ENCODE measurements at places on chromosomes 12 and 14.
A peak's percentile ranks its signal among the peaks of the same experiment; 100 is the strongest.

DNA sequence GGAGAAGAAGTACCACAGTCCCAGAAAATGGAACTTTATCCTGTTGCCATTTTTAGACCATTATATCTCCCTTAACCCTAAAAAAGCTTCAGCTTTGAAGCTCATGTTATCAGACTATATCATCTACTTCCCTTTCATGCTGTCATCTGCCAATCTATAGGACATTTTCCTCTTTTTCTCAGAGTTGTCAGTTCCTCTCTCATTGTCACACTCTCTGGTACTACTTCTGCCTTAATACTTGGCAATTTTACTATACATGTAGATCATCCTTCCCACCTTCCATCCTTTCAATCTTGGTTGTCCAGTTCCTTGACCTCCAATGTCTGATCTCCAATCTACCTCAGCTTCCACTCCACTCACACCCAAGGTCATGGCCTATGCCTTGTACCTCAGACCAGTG lies 57.4 kb downstream of the SLC15A5 start:
- DNase-seq, result no peak

- DNase-seq, result no peak
These were observed 65.4 kb downstream of the ERC1 start for GRCh38 chr12:1056390-1056789.

DNA sequence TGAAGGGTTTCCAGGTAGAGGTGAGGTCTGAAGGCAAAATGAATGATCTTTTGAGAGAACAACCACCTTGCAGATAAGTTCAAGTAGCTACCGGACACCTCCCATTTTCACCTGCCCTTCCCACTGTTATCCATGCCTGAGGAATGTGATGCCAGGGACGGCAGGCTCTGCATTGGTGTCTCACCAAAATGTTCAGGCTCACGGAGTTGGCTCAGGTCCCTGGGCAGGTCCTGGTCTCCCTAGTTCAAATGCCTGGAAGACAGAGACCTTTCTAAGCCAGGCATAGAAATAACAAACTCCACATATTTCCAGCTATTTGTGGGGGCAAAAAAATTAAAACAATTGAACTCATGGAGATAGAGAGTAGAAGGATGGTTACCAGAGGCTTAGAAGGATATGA lies 36.0 kb downstream of the TMEM63C start:
- no peak for DNase-seq

- no peak for DNase-seq
These were observed 8.5 kb upstream of the PTPRR start for GRCh38 chr12:70929029-70929428.

DNA sequence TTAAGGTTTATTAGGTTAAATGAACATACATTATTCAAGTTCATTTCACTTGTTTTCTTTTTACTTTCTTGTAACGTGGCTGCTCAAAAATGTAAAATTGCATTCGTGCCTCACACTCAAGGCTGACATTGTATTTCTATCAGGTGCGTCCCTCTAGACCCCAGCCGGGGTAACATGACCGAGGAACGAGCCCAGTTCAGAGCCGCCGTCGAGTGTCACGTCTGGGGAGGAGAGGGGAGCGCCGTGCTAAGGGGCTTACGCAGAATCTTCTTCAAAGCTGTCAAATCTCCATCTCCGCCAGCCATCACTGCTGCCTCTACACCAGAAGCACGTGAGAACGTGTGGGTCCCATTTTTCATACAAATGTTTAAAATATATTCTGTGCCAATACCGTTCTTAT lies 170.6 kb downstream of the RIMBP2 start:
- DNase-seq, result no peak

- DNase-seq, result no peak
These were observed at the start of gene TCL1B for GRCh38 chr14:95685978-95686922. Gene TCL1B, plus strand, starts transcription at chr14:95686426. Its CDS starts 42 bp downstream, at chr14:95686468.

- no peak for DNase-seq
These were observed 23.3 kb upstream of the EEA1 start for GRCh38 chr12:92952394-92952793.

DNA sequence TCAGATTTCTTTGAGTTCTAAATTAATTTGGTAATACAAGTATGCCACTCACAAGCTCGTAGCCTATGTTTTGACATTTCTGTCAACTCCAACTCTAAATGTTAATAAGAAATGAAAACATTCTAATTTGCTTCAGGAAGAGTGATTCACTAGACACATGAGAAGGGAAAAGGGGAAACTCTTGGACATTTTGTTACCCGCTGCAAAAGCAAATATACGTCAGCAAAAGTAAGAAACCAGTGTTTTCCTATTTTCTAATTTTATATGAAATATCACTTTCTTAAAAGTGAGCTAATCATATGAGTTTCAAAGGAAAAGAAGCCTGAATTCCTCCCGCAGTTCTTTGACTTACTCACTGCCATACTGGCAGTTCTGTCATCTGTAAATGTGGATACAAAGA lies 162.3 kb downstream of the GRIP1 start:
- no peak for DNase-seq

DNA sequence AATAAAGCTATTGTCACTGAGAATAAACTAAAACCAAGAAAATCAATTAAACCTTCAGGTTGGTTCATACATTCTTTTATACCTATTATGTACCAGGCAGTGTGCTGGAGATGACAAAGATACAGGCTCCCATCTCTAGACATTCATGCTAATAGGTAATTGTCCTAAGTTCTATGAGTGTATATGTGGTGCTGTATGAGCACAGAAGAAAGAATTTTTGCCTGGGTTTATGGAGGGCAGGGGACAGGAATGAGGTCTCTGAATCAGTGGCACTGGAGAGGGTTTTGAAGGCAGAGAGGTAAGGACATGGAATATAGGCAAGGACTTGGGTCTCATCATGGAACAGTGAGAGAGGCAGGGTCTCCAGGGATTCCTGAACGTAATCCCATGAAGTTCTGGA lies 38.7 kb downstream of the MAP1LC3B2 start:
- DNase-seq, result no peak

- no peak for DNase-seq
These were observed 18.0 kb downstream of the ACIN1 start for GRCh38 chr14:23076785-23077408.

- DNase-seq, result no peak
These were observed 374 bp downstream of the CYP46A1 start for GRCh38 chr14:99684410-99684934.

GRCh38 chr12:46926526-46926925 lies 100.7 kb upstream of the SLC38A4 start:
- no peak for DNase-seq

DNA sequence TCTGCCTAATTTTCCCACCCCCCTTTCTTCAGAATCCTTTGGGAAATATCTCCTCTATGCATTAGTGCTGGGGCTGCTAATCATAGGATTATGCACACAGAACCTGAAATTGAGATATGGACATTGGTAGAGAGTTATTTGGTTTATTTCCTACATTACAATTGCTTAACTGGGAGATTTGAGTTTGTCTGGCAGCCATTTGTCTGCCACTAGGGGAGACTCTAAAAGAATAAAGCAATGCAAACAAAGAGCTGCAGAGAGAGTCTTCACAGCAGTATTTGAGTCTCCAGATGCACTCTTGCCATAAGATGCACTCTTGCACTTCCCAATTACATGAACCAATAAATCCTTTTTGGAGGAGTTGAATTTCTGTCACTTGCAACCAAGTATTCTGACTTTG lies 12.0 kb upstream of the PCNX4 start:
- no peak for DNase-seq

GRCh38 chr12:59115995-59116394 lies 195.7 kb upstream of the LRIG3 start:
- no peak for DNase-seq

GRCh38 chr14:67620217-67620785 lies 581 bp downstream of the ARG2 start:
- peak; percentile 14 for DNase-seq

DNA sequence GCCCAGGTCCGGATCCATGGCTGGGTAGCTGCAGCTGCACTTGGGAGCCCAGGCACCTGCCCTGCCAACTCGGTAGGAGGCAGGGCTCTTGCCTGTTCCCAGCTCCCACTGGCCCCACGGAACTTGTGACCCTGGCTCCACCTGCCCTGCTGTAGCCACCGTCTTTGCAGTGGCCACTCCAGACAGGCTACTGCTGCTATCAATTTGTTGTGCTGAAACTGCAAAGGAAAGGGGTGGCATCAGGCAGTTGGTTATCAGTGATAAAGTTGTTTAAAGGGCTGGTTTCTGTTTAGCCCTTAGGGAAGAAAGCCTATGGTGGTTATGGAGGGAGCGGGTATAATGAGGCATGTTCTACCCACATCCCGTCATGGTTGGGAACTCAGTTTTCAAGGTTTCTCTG lies 32.1 kb upstream of the ARID2 start:
- DNase-seq, result no peak

DNA sequence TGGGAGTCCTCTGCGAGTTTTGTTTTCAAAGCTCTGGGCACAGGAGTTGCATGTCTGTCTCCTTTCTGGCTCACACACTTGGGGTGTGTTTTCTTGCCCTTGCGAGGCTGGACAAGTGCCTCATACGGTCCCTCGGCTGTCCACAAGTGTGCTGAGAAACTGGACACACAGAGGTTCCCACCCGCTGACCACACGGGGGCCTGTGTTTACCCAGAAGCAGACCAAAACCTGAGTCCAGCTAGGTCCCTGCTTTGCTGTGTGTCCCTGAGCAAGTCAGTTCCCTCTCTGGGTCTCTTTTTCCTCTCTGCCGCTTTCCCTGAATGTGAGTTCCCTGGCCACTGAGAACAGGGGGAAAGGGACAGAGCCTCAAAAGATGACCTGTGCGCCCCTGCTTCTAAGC lies 678 bp upstream of the OAS2 start:
- no peak for DNase-seq

DNA sequence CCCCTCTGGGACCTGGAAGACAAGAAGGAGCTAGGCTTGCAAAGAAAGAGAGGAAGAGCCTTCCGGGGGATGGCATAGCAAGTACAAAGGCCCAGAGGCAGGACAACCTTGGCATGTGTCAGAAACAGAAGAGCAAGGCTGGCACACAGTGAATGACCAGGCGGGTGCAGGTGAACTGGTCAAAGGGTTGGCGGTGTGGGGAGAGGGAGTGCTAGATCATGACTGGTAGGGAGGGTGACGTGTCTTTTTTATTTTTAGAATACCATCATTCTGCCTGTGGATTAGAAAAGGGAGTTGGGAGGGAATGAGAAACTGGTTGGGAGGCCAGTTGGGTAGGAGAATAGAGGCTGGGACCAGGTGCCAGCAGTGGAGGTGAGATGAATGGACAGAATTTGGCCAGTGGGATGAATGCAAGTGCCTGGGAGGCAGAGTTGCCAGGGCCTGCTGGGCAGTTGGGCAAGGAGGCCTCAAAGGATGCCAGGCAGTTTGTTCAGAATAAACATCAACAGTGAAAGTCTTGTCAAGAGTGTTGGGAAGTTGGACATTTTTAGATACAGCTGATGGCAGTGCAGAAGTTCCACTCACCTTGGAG lies 168.3 kb downstream of the CACNA1C start:
- DNase-seq, result no peak

- DNase-seq, result no peak
These were observed 100.0 kb upstream of the LHX5 start for GRCh38 chr12:113571713-113572112.

GRCh38 chr12:51961834-51962233 lies 10.3 kb downstream of the ACVR1B start:
- no peak for DNase-seq

GRCh38 chr12:65278576-65279368 lies at the start of gene MSRB3:
Gene MSRB3, plus strand, starts transcription at chr12:65278683. Its CDS starts 29,897 bp downstream, at chr12:65308580.
- DNase-seq, result peak; percentile 71

GRCh38 chr12:104742551-104743201 lies 215.4 kb downstream of the SLC41A2 start:
- DNase-seq, result no peak

- DNase-seq, result no peak
These were observed 88.1 kb upstream of the DIO3 start for GRCh38 chr14:101473045-101473729.

DNA sequence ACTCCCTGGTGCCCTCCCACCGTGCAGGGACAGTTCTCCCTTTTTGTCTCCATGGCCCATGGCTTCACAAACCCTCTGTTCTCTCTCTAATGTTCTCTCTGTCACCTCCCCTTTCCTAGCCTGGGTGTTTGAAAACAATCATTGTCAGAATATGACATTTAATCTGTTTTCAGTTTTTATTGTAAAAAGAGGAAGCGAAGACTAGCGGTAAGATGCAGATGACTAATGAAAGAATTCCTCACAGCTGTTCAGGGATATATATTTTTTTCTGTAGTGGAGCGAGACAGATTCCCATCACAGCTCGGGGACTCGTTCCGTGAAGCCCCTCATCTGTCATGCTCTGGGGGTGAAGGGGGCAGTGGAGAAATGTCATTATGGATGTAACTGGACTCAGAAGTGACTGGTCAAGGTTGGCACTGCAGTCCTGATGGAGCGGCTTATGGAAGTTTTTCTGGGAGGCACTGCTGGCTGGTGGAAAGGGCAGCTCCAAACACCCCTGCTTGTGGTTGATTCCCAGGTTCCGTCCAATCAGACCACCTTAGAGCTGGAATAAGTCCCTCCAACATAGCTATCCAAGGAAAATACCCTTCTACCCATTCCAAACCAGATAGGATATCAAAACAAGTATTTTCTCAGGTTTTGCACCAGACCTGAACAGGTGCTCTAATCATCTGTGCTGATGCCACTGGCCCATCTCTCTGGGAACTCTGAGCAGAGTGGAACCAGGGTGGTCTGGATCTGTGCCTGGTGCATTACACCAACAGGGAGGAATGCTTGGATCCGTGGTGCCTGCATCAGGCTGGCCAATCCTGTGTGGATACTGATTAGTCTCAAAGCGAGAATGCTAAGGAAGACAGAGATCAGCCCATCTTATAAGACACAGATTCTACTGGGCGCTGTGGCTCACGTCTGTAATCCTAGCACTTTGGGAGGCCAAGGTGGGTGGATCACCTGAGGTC lies 84.7 kb downstream of the GPATCH2L start:
- no peak for DNase-seq

DNA sequence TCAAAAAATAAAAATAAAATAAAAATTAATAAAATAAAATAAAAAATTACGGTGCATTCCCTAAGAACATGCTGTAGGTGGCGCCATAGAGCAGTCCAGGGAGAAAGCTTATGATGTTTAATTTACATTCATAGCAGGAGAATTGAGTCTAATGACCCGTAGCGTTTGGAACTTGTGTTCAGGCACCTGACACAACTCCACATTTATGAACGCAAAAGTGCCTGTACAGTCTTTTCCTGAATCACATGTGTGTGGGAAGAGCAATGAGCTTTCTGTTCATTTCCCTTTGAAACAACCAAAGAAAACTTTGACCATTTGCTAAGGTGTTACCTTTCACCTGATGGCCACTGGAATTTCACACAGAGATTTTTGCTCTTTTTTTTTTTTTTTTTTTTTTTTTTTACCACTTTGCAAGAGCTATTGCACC lies 60.6 kb upstream of the KCNA1 start:
- peak; percentile 30 for DNase-seq

- DNase-seq, result no peak
These were observed 99.1 kb upstream of the TMTC1 start for GRCh38 chr12:29882846-29883245.

GRCh38 chr12:1929985-1930802 lies 11.7 kb upstream of the CACNA2D4 start:
- no peak for DNase-seq

GRCh38 chr14:57182760-57183503 lies 85.8 kb downstream of the EXOC5 start:
- DNase-seq, result peak; percentile 15

DNA sequence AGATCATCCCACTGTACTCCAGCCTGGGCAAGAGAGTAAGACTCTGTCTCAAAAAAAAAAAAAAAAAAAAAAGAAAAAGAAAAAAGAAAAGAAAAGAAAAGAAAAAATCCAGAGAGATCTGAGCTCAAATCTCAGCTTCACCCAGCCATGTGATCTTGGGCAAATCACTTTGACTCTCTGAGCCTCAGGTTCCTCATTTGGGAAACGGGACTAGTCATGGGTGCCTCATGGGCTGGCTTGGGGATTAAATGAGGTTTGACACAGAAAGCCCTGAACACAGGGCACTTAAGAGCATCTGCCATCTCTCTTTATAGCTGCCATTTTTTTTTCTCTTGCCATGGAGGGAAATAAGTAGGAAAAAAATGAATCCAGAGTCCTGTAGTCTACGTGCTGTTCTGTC lies 86.2 kb upstream of the MYL2 start:
- DNase-seq, result no peak
